ENCODE measurements at places on chromosomes 2 and 18. TPM values are rescaled to one million over a fixed set of nuclear protein-coding genes. Genes with fewer than 3 reads are reported as not detected.

The MYO7B gene
- total RNA-seq, result 0.19 TPM

The CNRIP1 gene
- 2.3 TPM for total RNA-seq

The SLC11A1 gene
- 0.20 TPM for total RNA-seq

The OBSL1 gene
- total RNA-seq, result 26.1 TPM

The NPAS2 gene
- total RNA-seq, result 101 TPM

The ANKRD36 gene
- 6.2 TPM for total RNA-seq

The COBLL1 gene
- 4.1 TPM for total RNA-seq
